ENCODE measurements at places on chromosomes 4 and X. TPM values are rescaled to one million over a fixed set of nuclear protein-coding genes. Genes with fewer than 3 reads are reported as not detected.

DNA sequence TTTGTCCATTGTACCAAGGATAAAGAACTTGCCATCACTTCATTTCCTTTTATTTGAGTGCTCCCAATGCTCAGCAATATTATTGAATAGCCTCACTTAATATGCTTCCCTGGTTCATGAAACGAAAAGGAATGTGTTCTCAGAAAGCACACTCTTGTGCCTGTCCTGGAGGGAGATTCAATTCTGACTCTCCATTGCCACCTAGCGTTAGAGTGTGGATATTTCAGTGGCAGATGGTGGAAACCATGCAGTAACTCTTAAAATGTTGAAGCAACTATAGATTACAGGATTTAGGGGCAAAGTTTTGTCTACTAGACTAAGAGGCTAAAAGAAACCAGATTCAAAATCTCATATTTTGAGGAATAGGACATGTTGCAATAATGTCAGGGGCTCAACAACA lies 36.0 kb downstream of the GAB3 start:
- no peak for DNase-seq

- no peak for DNase-seq
Measured at GRCh38 chr4:20264688-20265087, 13.0 kb downstream of the SLIT2 start.

Gene SPANXN2
- polyA plus RNA-seq = not detected

Gene PPP2R2C
- 0.25 TPM for polyA plus RNA-seq

Gene FMR1NB
- polyA plus RNA-seq = not detected

Gene CYBB
- 3.1 TPM for polyA plus RNA-seq

Gene SYTL5
- 1.8 TPM for polyA plus RNA-seq
